ENCODE measurements at places on chromosomes 3 and 15. TPM values are rescaled to one million over a fixed set of nuclear protein-coding genes. Genes with fewer than 3 reads are reported as not detected.

- H3K4me1 ChIP-seq = no peaks in the 10 kb centered on the region
- H3K27ac ChIP-seq = no peak overlapping the region
- peaks cover 5% of the 10 kb centered on the region for H3K27me3 ChIP-seq
- DNase-seq = peak; percentile 4
- no peak overlapping the region for H3K4me3 ChIP-seq
These were observed 249.4 kb downstream of the FAM43A start for GRCh38 chr3:194935061-194935460.

DNA sequence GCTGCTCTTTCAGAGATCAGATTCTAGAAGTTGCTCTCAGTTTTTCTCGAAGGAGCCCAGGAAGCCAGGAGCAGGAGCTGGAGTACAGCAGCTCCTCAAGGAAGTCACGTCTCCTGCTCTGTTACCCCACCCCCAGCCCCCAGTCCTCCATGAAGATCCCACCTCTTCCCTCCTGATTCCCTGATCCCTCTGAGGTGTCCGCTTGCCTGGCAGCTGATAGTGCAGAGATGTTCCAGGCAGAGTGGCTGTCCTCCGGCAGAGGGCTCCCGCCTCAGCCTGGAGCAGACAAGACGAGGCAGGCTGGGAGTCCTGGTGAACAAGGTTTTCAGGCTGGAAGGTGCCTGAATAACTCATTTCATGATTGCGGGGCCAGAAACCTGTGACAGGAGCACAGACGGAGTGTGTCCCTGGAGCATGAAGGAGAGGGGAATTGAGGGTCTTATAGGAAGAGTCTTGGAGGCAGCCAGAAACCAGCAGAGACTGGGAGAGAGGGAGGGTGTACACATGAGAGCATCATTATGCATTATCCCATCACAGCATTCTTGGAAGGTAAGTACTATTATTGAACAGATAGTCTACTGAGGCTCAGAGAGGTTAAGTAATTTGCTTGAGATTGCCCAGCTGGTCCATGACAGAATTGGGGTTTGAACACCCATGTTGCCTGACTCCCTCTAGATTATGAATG, 1.2 kb downstream of the HRH1 start:
- DNase-seq = no peak
- no peaks in the 10 kb centered on the region for H3K36me3 ChIP-seq
- no peak overlapping the region for H3K27ac ChIP-seq
- no peak overlapping the region for H3K4me3 ChIP-seq
- peaks cover 12% of the 10 kb centered on the region for H3K4me1 ChIP-seq

GRCh38 chr3:152609891-152610290, 225.0 kb upstream of the P2RY1 start:
- no peak overlapping the region for H3K4me3 ChIP-seq
- H3K4me1 ChIP-seq = no peaks in the 10 kb centered on the region
- H3K27me3 ChIP-seq = peaks cover 9% of the 10 kb centered on the region
- no peak for DNase-seq
- no peak overlapping the region for H3K27ac ChIP-seq

DNA sequence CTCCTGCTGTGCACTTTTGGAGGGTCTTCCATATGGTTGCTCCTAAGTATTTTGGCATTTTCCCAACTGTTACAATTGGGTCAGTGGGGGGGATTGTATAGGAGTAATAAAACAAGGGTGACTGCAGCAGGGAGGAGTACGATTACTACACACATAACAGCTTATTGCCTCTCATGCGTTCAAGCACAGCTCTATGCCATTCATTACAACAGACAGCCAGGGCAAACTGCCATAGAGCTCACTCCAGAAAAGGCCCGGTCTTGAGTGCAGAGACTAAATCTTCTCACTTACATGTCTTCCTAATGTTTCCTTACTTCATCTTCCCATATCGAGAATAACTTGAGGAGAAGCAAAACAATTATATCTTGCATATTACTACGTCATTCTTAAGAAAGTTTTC, 1.4 kb upstream of the CHMP2B start:
- no peaks in the 10 kb centered on the region for H3K36me3 ChIP-seq
- H3K4me3 ChIP-seq = peak overlapping the region; percentile 10
- H3K4me1 ChIP-seq = peaks cover 25% of the 10 kb centered on the region
- H3K27ac ChIP-seq = no peak overlapping the region
- H3K27me3 ChIP-seq = peaks cover 17% of the 10 kb centered on the region
- no peak for DNase-seq

DNA sequence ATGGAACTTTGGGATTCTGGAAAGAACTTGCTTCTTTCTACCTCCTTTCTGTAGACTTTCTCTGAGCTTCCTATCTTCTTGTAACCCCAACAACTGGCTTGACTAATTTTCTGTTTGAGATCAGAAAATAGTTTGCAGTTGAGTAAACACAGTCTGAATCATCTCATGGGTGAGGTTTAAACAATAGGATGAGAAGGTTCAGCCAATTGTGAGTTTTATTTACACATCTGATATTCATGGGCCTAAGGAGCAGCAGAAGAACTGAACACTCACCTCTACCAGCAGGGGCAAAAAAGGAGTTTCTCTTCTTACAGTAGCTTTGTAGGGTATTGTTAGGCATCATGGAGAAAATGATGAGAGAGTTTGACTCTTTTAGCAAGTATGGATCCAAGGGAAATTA, 54.2 kb downstream of the DTWD1 start:
- DNase-seq = no peak
- no peaks in the 10 kb centered on the region for H3K36me3 ChIP-seq

DNA sequence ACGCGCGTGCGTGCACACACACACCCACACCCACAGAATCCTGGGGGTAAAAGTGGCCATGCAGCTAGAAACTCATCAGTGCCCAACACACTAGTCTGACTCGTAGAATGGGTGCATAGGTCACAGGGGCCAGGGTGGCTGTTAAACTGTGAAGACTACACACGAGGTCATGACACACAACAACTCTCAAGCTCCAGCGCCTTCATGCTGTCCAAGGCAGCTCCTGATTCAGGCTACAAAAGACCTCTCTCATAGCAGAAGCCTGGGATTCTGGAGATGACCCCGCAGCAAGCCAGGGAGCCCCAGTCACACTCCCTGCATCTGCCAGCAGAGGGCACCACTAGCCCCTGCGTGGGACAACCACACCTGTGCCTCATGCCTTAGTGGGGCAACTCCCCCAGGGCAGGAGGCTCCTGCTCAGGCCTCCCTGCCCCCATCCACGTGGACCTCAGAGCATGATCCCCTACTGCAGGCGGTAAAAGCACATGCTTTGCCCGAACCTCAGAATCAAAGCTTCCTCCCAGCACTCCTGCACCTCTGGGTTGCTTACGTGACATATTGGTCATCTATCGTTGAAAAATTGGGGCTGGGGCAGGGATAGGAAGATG, 93.1 kb downstream of the LRIG1 start:
- H3K27ac ChIP-seq = peak overlapping the region; percentile 28
- peaks cover 9% of the 10 kb centered on the region for H3K36me3 ChIP-seq
- H3K4me1 ChIP-seq = peaks cover 12% of the 10 kb centered on the region

- no peak for DNase-seq
- H3K36me3 ChIP-seq = no peaks in the 10 kb centered on the region
These were observed 31.9 kb downstream of the IGF2BP2 start for GRCh38 chr3:185792955-185793354.

DNA sequence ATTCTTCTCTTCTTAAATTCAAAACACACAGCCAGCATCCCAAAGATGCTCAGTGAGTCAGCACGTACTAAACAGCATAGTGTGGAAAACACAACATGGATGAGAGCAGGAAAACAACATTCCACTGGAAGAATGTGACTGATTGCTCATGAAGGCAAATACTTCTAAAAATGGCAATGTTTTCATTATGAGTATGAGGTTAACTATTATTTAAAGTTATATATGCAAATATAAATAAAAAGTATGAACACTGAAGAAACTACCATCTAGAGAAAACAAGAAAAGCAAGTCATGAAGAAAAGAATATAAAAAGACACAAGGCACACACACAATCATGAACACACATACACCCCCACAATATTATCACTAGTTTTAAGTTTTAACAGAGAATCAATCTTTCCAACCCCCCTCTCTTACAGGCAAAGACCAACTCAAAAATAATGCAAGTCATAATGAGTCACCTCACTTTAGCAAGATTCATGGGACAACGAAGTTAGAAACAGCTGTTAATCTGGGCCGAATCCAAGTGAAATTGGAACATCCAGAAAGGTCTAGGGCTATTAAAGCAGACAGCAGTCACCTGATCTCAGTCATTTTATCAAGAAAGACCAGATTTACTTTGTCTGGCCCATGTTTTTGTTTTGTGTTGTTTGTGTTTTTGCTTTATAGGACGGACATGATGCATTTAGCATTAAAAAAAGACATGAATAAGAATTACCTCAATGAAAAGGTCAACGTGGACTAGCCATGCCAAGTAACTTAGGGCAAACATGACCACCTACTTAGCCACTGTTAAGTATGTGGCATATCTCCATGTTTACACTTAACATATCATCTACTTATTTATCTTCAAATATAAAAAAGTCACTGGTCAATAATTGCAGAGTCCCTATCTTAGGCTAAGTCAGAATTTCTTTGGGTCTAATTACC, 18.1 kb downstream of the GBE1 start:
- peaks cover 11% of the 10 kb centered on the region for H3K36me3 ChIP-seq
- no peaks in the 10 kb centered on the region for H3K4me1 ChIP-seq
- DNase-seq = no peak
- H3K27ac ChIP-seq = no peak overlapping the region

- H3K36me3 ChIP-seq = peaks cover 10% of the 10 kb centered on the region
- H3K27ac ChIP-seq = no peak overlapping the region
- peaks cover 37% of the 10 kb centered on the region for H3K4me1 ChIP-seq
- no peak overlapping the region for H3K4me3 ChIP-seq
These were observed 19.2 kb downstream of the AKAP13 start for GRCh38 chr15:85399627-85400026.

DNA sequence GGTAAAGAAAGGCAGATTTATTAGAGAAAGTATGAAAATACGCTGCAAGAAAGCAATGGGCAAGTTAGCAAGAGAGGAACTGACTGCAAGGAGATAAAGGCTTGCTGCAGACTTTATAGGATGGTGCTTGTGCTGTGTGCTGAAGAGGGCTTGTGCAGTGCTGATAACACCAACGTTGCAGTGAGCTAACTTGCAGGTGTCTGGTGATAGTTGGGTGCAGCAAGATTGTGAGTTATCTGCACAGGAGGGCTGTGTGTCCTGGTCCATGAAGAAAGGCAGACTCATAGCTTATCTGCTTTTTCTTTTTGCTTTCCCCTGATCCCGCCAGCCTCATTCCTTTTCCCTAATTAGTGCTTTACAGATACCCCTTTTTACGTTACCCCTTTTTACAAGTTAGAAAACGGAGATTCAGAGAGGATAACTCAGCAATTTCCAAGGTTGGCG, 58.0 kb upstream of the ZNF148 start:
- H3K27me3 ChIP-seq = peaks cover 5% of the 10 kb centered on the region
- H3K36me3 ChIP-seq = no peaks in the 10 kb centered on the region
- no peak overlapping the region for H3K4me3 ChIP-seq

DNA sequence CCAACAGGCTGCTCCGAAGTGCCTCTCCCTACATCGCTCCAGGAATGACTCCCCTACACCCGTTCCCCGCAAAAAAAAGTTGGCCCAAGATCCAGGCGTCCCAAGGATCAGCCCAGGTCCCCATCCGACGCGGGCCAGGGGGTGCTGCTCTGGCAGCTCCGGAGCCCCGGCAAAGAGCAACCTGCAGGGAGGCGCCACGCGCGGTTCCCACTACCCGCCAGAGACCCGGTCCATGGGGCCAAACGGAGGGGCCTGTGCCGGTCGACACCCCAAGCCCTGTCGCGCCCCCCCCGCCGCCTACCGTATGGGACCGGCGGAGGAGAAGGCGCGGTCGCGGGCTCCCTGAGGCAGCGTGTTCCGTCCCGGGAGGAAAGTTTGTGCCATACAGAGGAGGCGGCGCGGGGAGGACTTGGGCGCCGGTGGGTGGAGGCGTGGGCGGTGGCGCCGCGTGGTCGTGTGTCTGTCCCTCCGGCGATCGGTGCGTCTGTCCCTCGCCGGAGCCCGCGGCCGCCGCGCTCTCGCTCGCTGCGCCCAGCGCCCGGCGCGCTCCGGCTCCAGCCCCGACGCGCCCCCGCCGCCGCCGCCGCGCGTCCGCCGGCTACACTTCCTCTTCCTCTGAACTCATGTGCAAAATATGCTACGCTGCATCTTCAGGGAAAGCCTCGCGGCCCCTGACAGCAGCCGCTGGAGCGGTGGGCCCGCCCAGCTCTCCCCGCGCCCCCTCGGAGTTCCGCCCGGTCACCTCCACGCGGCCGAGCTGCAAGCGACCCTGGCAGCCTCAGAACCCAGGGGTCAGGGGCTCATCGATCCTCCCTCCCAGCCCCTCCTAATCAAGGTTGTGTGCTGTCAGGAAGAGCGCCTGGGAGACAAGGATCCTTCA, at the start of gene RFTN1:
RFTN1 (minus strand) TSS at position 559 of the 880 bp plus-strand sequence. CDS start 19,830 bp downstream, outside the sequence.
- H3K4me1 ChIP-seq = peaks cover 69% of the 10 kb centered on the region
- peaks cover 29% of the 10 kb centered on the region for H3K36me3 ChIP-seq
- H3K4me3 ChIP-seq = peak within 1 kb of the TSS; percentile 100
- no peaks in the 10 kb centered on the region for H3K27me3 ChIP-seq
- DNase-seq = peak; percentile 72

- no peak overlapping the region for H3K4me3 ChIP-seq
- no peaks in the 10 kb centered on the region for H3K27me3 ChIP-seq
- no peak for DNase-seq
- H3K36me3 ChIP-seq = no peaks in the 10 kb centered on the region
- no peak overlapping the region for H3K27ac ChIP-seq
- H3K4me1 ChIP-seq = no peaks in the 10 kb centered on the region
These were observed 284.5 kb upstream of the PLSCR5 start for GRCh38 chr3:146889626-146890025.

DNA sequence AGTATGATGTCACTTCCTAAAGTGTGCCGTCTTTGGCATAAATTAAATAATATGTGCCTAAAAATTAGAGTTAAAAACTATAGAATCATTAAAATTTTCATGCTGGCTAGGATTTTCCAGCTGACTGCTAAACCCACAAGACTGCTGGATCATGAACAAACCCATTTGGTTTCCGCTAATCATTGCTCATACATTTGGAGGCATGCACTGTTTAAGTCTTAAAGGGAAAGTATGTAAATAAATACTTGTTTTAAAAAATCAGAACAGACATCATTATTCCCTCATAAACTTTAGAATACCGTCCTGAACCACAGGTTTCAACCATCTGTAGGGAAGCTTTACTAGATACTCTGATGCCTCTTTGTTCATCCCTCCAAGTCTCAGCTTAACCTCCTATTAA, 26.5 kb downstream of the ATP6V1A start:
- H3K4me1 ChIP-seq = peaks cover 5% of the 10 kb centered on the region
- H3K27me3 ChIP-seq = no peaks in the 10 kb centered on the region
- no peak overlapping the region for H3K27ac ChIP-seq
- peaks cover 1% of the 10 kb centered on the region for H3K36me3 ChIP-seq

Gene P2RY12
- total RNA-seq = not detected

Gene ITIH1
- total RNA-seq = not detected

Gene TMEM158
- 0.15 TPM for total RNA-seq

Gene HYKK
- 1.9 TPM for total RNA-seq

Gene AP3B2
- total RNA-seq = not detected

Gene TUSC7
- not detected for total RNA-seq

Gene SCN11A
- 0.05 TPM for total RNA-seq

Gene ALDH1A3
- not detected for total RNA-seq

Data from activated CD8-positive, alpha-beta memory T cell treated with anti-CD3 and anti-CD28 coated beads, Interleukin-2, amount 10 ng/mL, durations not matched to agents 7 days and 5 days (primary cell).